ENCODE measurements at places on chromosomes 12 and 14.

DNA sequence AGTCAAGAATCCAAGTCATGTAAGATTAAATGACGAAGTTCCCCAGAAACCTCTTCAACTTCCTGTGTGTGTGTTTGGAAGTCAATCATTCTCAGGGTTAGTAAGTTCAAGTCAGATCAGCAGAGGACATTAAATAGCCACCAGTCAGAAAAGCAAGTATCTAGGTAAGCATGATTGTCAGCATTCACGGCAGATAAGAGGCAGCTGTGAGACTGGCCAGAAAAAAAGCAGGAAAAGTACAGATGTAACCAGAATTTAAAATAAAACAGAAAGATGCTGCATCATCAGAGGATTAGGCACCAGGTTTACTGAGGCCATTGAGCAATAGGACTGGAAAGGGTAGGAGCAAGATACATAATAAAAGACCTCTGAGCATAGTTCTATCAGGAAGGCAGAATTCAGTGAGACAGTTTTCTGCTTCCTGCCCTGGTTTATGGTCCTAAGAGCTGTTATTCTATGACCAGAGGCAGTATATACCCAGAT lies 606.9 kb downstream of the FSCB start:
- no peak for DNase-seq

- DNase-seq = no peak
Observed at GRCh38 chr12:115500872-115501271, 776.6 kb downstream of the MED13L start.

- no peak for DNase-seq
Observed at GRCh38 chr12:12902036-12902435, 10.7 kb downstream of the GPRC5A start.

DNA sequence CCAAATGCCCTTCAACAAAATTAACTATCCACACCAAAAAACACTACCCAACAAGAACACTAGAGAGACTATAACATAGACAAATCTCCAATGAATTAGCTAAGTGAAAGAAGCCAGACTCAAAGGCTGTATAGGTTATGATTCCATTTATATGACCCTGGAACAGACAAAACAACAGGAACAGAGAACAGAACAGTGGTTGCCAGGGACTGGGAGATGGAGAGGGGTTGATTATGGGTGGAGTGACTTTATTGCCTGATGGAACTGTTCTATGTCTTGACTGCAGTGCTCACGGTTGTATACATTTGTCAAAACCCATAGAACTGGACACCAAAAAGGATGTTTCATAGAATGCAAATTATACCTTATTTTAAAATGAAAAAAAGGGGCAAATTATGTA lies 14.9 kb downstream of the CATSPERB start:
- no peak for DNase-seq

DNA sequence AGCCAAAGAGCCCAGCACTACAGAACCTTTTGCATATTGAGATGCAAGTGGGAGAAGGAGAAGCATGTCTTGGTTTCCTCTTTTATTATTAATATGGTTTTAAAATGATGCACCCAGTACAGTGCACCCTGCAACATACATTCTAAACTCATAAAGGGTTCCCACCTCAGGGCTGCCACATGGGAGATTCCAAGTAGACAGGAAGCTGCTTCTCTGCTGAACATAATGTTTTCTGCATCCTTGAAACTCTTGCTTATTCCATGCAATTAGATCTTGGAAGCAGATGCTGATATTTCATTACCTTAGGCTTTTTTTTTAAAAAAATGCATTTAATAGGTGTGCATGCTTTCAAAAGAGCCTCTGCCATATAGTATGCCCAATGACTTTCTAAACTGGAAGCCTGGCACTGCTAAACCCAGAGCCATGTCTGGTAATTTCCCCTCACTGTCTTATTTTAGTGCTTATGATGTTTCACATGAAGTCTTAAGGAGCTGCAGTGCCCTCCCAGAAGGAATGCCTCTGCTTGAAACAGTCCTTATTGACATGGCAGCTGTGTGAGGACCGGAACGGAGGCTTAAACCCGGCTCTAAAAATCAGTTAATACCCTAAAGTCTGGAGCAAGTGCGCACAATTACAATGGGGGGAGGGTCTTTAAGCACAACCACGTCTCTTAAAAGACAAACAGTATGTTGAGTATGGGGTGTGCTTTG lies 2.0 kb upstream of the SIX1 start:
- DNase-seq = no peak

DNA sequence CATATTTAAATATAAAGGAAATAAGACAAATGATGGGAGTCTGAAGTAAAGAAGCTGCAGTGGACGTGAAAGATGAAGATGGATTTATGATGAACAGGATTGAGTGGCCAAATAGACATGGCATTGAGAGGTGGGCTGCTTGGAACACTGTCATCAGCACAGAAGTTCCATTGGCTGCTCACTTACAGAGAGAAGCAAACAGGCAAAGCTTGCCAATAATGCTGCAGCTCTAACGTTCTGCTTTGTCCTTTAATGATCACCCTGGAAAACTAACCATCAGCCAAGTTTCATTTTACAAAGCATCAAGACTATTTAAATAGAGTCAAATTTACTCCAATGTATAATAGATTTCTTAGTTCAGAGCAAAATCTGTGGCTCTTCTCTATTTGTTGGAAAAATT lies 721.4 kb downstream of the TMTC2 start:
- no peak for DNase-seq

Measured in T-helper 1 cell (primary cell).